ENCODE measurements at places on chromosomes 2 and 18.

DNA sequence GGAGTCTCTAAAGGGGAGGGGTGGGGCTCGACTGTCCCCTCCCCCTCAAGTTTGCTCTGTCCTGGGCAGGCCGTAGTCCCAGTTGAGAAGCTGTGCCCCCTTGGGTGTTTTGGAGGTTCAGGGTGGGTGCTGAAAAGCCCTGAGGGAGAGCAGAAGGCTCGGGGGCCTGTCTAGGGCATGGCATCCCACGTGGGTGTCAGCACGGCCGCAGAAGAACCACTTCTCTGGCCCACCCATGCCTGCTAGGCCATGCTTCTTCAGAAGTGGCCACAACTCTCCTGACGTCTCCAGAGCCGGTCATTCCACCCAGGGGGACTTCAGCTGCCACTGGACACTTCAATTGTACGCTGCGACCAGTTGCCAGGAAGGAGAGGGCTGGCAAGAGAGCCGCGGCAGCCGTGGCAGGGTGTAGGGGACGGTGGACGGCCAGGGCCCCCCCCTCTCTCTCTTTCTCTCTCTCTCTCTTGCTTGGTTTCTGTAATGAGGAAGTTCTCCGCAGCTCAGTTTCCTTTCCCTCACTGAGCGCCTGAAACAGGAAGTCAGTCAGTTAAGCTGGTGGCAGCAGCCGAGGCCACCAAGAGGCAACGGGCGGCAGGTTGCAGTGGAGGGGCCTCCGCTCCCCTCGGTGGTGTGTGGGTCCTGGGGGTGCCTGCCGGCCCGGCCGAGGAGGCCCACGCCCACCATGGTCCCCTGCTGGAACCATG is at the start of gene INPP5D:
INPP5D (plus strand) TSS at position 546 of the 704 bp plus-strand sequence; CDS start at position 683, 137 bp downstream.
- DNase-seq = peak; percentile 84

DNA sequence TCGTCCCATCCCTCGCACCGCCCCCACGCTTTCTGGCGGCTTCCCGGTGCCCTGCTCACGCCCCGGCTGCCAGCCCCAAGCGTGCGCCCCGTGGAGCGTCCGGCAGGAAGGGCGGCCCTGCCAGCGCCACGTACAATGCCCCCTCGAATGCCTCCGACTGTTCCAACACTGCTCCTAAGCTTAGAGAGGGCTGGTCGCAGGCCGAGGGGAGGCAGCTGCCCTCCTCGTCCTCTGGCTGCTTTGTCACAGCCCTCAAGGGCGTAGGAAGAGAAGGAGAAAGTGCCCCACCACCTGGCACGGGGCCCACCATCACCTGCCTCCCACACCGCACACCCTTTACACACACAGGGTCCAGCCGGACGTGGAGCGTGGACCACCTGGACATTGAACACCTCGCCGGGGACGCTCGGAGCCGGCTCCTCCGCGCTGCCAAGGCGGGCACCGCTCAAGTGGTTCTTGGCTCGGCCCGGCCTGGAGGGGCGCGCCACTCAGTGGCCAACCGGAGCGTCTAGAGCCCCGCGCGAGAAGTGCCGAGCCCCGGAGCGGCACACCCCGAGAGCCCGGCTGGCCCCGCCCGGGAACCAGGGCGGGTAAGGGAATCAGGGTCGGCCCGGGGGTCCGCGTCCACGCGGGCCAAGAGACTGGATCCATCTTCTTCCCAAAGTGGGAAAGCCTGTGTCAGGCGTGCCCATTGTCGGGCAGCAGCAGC is 830 bp downstream of the DNER start:
- no peak for DNase-seq

DNA sequence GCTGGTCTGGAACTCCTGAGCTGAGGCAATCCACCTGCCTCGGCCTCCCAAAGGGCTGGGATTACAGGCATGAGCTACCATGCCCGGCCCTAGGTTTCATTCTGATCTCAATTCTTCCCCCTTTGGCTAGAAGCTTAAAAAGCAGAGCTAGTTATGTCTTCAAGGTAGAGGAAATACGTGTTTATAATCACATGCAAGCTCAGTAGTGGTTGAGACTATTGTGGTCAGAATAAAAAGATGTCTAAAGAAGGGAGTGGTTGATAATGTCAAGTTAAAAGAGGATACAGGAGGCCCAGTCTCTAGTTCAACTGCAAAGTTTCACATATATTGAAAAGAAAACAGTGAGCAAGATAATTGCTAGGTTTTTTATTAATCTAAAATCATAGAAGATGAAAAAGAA is 807.8 kb upstream of the ACVR2A start:
- DNase-seq = no peak

GRCh38 chr2:181374781-181375675 is 82.2 kb upstream of the ITGA4 start:
- DNase-seq = no peak

DNA sequence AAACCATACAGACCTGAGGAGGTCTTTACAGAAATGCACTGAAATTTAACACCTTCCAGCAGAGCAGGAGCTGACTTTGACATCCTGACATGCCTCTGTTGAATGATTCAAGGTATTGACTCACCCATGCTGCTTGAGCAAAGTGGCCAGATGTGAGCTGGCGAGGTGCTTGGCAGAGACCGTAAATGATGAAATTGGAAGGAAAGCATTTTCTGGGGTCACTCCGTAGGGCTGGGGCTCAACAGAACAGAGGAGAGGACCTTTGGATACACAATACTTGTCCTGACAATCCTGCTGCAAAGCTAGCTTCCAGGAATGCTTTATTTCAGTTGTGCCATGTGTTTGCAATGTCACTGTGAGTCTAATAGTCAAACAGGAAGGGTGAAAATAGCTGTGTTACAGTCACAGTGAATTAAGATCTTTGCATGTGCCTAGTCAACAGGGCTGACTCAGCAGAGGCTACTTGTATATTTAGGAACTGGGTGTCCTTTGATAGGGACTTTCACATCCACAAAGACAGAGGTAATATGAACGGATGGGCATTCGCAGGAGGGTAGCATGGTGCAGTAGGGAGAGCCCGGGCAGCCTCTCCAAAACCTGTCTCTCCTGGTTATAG is 31.6 kb upstream of the NCK2 start:
- DNase-seq = no peak

GRCh38 chr2:96180521-96180920 is 28.1 kb downstream of the STARD7 start:
- no peak for DNase-seq

- no peak for DNase-seq
Observed at GRCh38 chr2:172697296-172697695, 38.3 kb upstream of the RAPGEF4 start.

- DNase-seq = no peak
Observed at GRCh38 chr18:51361130-51361860, 163.8 kb upstream of the MEX3C start.

- no peak for DNase-seq
Observed at GRCh38 chr2:238441262-238442114, 14.8 kb downstream of the ASB1 start.

GRCh38 chr18:70732188-70732587 is 443.3 kb downstream of the SOCS6 start:
- no peak for DNase-seq

GRCh38 chr2:232741294-232741693 is 35.1 kb downstream of the KCNJ13 start:
- DNase-seq = no peak

DNA sequence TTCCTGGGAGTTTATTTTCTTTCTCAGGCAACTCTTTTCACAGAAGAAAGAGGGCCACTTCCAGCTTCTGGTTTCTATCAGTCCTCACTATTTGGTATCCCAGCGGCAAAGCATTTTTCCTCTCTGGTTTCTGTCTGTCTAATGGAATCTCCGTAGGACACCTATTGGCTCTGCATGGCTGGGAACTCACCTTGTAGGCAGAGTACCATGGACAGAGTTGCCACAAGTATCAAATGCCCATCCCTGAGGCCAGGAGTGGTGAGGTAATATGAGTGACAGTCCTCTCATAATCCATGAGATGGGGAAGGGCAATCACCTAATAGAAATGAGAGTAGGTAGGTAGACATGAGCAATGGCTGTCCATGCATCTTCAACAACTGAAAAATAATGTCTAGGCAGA is 369.5 kb upstream of the PIK3C3 start:
- no peak for DNase-seq

- no peak for DNase-seq
Observed at GRCh38 chr18:12857215-12857905, 26.7 kb downstream of the PTPN2 start.

Measured in CD4-positive, alpha-beta T cell treated with Interleukin-1 beta for 1 hour (primary cell).